Activated CD8-positive, alpha-beta T cell treated with anti-CD3 and anti-CD28 coated beads for 36 hours (primary cell): ENCODE measurements at places on chromosomes 5 and 9.

- no peak for DNase-seq
Measured at GRCh38 chr5:39521098-39521860, 96.5 kb upstream of the DAB2 start.

GRCh38 chr5:181190711-181191525 lies 14.1 kb downstream of the TRIM7 start:
- DNase-seq = peak; percentile 62

DNA sequence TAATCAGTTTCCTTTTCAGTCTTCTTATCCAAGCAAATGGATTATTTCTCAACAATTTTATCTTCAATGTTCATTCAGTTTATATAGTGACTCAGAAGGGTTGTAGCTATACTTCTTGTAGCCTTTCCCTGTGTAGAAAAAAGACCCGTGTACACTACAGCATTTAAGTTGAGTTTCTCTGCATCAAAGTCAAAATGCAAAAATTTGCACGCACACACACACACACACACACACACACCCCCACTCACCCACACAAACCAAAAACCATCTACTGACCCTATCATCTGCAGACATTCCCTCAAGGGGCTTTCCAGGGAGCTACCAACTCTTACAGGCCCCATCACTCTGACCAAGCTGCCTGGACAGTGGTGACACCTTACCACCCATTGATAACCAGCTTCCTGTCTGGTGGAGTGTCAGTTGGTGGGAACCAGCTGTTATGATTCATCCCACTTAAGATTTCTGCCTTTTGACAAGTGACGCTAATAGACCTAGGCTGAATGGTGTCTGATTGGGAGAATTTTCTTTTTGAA lies 12.2 kb upstream of the ELL2 start:
- peak; percentile 45 for DNase-seq

- peak; percentile 26 for DNase-seq
Measured at GRCh38 chr9:137589441-137590122, 730 bp downstream of the ZMYND19 start.

DNA sequence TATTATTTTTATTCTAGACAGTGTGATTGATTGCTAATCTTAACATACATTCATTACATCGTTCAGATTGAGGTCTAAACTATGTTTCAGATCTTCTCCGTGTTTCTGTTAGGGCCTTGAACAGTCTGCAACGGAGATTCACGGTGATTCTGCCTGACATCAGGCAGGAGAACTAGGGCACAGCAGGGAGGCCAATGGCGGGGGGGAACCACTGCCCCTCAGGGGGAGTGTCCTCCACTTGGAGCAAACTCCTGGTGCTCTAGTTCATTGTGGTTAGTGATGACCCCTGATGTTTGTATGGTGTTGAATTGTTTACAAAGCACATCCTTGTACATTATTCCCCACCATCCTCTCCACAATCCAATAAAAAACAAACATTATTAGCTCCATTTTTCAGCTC lies 173.5 kb downstream of the ZNF608 start:
- DNase-seq = no peak

DNA sequence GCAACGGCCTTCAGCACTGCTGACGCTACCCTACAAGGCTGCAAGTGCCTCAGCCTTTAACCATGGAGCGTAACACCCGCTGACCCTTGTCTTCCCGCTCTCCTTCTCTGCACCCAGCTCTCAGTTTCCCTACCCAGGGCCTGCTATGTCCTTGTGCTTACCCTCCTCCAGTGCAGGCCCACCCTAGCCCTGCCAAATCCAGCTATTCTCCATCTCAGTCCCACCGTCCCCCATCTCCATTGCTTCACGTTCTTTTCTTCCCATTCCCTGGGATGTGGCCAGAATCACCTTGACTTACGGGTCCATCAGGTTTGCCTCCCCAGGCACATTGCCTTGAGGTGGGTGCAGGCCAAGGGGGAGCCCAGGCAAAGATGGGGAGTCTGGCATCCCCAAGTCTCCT lies 91.2 kb downstream of the PAX5 start:
- DNase-seq = no peak

GRCh38 chr9:136642439-136642921 lies 20.2 kb upstream of the EGFL7 start:
- no peak for DNase-seq

GRCh38 chr5:171142617-171143016 lies 166.4 kb upstream of the TLX3 start:
- no peak for DNase-seq

DNA sequence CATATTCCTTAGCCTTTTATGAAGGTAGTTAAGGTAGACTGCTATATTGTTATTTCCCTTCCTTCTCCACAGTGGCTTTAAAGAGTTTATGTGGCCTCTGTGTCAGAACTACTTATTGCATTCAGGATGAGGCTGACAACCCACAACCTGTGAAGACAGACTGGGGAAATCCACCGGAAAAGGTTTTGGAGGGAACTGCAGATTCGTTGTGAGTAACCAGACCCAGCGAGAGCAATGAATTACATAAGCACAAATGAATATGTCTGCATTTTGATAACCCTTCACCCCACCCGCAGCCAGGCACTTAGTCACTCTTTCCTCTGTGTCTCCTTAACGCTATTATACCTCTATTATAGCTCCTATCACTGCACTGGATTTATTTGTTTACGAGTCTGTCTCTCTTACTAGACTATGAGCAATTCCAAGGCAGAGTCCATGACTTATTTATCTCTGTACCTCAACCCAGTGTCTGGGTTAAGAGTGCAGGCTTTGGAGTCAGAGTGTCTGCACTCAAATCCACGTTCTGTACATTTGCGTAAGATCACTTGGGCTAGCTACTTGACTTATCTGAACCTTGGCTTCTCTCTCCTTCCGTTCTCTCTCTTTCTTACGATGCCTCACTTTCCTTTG lies 19.2 kb downstream of the KCTD16 start:
- peak; percentile 85 for DNase-seq

DNA sequence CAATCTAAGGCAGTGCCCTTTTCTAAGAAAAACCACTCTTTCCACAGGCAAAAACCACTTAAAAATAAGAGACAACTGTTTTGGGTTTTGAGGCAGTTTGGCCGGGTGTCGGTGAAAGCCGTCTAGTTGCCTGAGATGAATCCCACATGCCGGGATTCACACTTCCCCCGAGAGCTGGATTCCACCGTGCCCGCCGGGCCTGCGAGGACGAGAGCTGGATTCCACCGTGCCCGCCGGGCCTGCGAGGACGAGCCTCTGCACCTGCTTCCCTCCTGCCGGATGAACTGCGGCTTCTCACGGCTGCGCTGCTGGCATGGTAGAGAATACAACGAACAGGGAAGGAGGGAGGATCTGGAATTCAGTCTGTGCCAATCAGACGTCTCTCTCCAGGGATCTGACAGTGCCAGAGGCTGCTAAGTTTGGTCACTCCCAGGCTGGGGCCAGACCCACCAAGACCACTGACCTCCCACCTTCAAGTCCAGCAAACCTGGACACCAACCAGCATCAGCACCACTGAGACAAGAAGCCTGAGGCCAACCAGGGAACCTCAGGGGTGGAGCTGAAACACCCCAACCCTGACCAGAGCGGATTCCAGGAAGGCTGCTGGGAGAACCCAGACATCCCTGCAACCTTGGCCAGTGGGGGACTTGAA lies 23.0 kb downstream of the VAV2 start:
- no peak for DNase-seq

DNA sequence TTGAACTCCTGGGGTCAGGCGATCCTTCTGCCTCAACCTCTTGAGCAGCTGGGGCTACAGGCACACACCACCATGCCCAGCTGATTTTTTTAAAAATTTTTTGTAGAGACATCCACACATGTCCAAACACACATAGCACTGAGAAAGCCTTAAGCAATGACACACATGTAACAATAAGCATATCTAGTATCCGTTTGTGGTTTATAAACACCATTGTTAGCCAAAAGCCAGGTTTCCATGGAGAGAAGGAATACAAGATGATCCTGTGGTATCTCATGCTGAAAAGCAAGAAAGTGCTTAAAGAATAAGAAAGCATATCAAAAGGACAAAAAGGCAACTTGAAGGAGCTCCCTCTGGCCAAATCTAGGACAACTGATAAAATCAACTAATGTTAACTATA lies 29.7 kb upstream of the SLC1A3 start:
- DNase-seq = no peak

DNA sequence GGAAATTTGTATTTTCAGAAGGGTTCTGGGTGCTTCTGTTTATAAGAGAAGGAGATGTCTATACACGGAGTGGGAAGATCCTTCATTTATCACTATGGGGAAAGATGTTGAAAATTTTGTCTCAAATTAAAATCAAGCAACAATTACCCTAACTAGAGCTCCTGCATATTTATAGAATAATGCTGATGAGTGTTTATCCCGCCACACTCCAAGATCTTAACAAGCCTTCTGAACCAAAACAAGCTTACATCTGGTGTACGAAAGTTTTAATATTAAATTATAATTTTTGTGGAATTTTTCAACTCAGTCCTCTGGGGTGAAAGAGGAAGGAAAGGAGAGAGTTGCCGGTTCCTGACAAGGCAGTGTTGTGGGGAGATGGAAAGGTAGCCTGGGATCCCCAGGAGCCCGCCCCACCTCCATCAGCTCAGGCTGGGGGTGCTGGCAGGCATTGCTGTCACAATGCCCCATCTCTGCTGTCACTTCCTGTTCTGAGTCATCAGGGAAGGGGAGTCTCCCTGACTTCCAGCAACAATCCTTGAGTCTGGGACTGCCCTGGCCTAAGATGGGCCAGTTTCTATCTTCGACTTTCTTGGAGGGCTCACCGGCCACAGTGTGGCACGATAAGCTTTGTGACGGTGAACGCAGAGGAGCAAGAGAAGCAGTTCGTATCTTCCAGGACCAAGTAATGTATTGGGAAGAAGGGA lies 64.5 kb downstream of the ERAP1 start:
- DNase-seq = no peak

DNA sequence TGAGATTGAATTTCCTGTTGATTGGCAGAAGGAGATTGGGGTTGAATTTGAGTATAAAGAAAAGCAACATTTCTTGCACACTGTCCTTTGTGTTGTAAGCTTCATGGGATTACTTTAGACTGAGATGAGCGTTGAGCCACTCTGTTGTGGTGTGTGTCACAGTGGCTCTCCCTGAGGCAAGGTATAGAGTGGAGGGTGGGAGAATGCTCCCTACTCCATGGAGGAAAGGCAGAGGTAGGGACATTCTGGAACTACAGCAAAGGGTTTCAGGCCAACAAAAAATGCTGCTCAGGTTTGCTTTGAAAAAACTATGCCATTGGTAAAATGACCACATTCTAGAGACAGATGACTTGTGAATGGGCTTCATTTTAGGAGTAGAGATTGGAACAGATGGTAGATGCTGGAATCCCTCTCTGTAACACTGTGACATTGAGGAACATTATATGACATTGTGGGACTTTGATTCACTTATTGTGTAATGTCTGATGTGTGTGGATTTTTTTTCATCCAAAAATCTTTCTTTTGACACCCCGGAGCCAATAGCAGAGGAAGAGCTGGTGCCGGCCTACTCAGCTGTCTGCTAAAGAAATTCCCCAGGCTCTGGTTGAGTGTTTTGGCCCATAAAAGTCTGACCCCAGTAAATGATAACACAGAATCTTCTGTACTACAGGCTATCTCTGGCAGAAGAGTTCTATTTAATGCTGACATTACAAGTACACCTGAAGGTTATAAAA lies 6.2 kb upstream of the CEP120 start:
- DNase-seq = no peak

DNA sequence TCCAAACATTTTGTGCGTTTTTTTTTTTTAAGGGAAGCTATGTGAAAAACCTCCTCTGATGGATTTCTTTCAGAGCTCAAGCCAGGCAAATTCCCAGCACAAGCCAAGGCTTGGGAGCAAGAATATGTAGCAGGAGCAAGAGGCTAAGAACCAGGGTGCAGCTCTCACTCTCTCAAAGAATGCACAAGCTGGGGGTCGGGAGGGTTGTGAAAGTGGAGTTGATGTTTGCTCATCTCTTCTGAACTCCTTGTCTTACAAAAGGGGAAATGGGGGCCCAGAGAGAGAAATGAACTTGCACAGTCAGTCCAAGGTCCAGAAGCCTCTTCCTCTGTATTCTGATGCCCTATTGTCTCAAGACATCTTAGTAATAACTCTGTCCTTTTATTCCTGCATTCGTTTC lies 7.7 kb upstream of the TRAF1 start:
- DNase-seq = no peak
